Osteoblast (primary cell): ENCODE measurements at places on chromosomes 1 and 21. TPM values are rescaled to one million over a fixed set of nuclear protein-coding genes. Genes with fewer than 3 reads are reported as not detected.
A peak's percentile ranks its signal among the peaks of the same experiment; 100 is the strongest.

DNA sequence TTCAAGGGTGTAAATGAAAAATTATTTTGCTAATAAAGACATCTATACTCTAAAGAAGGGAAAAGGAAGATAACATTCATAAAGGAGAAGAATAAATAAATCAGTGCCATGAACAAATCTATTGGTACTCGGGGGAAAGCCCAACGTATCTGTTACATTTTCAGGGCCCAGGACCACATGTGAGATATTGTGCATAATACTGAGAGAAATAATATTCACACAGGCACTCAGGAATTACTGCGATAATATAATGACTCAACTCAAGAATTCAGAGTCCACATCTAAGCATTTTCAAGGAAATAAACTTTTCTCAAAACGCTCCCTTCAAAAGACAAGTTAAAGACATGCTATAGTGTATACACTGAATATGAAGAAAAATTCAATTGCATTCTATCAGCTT is 108.8 kb downstream of the SMYD2 start:
- DNase-seq: peak; percentile 29

DNA sequence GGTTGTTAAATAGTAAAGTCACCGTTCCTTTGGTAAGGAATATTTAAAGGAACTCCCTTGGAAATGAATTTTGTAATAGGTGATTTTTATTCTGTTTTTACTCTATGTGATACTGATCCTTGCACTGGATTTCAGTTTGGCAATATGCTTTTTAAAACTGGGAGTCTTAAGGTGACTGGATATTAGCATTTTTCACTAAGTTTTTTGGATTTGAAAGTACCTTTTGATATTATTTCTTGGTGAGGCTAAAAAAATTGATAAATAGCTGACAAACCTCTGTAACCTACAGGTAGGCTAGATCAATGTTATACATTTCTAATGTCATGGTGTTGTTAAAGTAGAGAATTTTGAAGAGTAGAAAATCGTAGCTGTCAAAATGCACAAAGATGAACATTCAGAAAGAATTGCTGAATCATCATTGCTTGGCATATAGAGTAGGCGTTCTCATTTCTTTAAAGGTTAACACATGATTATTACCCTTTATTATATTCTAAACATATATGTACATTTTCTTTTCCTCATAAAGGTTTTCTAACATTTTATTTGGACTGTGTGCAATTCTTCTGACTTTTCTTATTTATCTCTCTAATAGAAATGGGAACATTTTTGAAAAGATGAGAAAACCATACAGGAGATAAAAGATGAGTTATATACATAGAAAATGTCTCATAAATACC is 1.5 kb upstream of the DNAJB4 start:
- no peak for DNase-seq

- peak; percentile 25 for DNase-seq
These were observed 40.3 kb downstream of the XPR1 start for GRCh38 chr1:180672105-180672504.

- DNase-seq: peak; percentile 99
These were observed 2.0 kb upstream of the EFNA4 start for GRCh38 chr1:155061381-155062150.

GRCh38 chr1:89354205-89354604 is 9.7 kb upstream of the GBP6 start:
- DNase-seq: no peak

GRCh38 chr1:68201546-68202238 is 30.6 kb downstream of the WLS start:
- DNase-seq: no peak

GRCh38 chr1:153598309-153599172 is 14.4 kb downstream of the S100A16 start:
- DNase-seq: peak; percentile 91

- no peak for DNase-seq
These were observed 38.2 kb upstream of the PLA2G2C start for GRCh38 chr1:20224546-20224945.

GRCh38 chr1:164735315-164736052 is 176.5 kb downstream of the PBX1 start:
- DNase-seq: no peak

DNA sequence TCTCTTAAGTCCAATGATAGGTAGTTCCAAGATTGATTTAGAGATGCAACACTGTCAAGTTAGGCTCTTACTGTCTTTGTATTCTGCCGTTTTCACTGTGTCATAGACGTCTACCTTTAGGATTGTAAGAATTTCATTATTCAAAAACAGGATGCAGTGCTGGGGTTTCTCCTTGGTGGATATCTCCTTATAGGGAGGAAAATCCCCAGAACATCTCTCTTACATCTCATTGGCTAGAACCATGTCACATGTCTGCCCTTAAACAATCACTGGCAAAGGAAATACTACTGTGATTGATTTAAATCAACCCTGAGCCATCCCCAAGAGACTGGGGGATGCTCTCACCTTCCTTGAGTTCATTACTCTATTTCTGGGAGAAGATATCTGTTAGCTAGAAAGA is 10.9 kb upstream of the FUBP1 start:
- no peak for DNase-seq

DNA sequence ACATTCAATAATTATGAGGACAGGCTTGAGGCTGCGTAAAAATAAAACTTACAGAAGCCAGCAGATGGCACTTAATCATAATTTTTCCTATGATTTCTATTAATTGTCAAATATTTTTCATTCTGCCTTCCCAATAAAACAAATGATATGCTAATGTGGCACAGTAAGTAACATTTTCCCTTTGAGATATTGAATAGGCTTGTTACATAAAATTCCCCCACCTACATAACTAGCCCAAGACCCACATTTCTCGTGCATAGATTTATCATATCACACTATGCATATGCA is 55.4 kb upstream of the PTGFRN start:
- no peak for DNase-seq

DNA sequence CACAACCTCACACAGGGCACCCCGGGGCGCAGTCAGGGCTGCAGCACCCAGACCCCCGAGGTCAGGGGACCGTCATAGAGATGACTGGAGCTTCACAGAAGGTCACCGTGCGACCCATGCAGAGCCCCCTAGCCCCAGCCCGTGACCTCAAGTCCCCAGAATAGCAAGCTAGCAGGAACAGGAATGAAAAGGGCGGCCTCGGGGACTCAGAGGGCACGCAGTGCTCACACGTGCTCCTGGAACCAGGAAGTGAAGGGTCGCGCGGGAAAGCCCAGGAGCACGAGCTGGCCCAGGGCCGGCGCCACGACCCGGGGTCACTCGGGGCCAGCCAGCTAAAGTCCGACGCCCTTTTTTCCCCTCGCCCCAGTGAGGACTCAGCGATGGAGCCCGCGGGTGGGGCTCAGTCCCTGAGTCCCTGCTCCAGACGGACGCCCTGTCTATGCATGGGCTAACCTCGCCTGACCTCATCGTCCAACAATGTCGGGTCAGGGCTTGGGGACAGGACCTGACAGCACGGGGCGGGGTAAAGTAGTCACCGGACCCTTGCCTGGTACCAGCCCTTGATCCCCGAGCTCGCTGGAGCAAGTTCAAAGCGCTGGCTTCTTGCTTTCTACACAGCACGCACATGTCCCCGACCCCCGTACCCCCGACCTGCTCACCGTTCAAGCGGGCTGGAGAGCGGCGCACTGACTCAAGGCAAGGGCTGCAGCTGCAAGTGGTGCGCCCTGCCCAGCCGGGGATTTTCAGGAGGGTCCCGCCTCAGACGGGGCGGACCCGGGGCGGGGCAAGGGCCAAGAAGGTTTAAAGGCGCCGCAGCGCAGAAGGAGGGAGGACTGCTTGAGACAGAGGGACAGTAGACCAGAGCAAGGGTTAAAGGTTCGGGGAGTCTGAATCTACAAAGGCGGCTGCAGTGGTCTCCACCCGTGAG is at the start of gene TAGLN2:
Gene TAGLN2 (minus strand): TSS at position 717 of the 928 bp plus-strand sequence. CDS start 4,998 bp downstream, outside the sequence.
- peak; percentile 100 for DNase-seq

DNA sequence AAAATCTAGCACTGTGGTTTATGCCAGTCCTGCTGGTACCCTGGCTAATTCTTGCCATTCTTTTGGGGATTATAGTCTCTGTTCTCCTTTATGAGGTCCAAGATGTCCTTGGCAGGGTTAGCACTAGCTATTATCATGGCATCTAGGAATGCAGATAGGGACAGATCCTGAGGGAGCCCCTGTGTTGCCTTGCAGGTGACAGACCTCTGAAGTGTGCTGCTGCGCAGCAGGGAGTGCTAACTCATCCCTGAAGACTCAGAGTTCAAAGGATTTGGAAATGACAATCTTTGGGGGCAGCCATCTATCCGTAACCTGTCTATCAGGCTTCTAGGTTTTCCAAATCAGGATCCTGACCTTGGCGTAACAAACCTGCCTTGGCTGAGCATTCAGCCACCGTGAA is 16.3 kb downstream of the ZFYVE9 start:
- DNase-seq: no peak

DNA sequence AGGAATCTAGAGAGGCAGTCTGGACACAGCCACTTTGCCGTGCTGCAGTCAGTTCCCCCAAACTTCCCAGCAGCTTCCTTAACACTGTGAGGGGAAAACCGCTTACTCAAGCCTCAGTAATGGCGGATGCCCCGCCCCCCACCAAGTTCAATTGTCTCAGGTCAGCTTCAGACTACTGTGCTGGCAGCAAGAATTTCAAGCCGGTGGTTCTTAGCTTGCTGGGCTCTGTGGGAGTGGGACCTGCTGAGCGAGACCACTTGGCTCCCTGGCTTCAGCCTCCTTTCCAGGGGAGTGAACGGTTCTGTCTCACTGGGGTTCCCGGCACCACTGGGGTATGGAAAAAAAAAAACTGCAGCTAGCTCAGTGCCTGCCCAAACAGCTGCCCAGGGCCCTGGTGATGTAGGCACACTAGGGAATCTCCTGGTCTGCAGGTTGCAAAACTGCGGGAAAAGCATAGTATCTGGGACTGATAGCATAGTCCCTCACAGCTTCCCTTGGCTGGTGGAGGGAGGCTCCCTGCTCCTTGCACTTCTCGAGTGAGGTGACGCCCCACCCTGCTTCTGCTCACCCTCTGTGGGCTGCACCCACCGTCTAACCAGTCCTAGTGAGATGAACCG is 23.7 kb upstream of the HFM1 start:
- DNase-seq: no peak

GRCh38 chr1:65422241-65423203 is 2.1 kb downstream of the LEPR start:
- DNase-seq: peak; percentile 80

- no peak for DNase-seq
These were observed 2.7 kb downstream of the HUNK start for GRCh38 chr21:31875496-31876015.

DNA sequence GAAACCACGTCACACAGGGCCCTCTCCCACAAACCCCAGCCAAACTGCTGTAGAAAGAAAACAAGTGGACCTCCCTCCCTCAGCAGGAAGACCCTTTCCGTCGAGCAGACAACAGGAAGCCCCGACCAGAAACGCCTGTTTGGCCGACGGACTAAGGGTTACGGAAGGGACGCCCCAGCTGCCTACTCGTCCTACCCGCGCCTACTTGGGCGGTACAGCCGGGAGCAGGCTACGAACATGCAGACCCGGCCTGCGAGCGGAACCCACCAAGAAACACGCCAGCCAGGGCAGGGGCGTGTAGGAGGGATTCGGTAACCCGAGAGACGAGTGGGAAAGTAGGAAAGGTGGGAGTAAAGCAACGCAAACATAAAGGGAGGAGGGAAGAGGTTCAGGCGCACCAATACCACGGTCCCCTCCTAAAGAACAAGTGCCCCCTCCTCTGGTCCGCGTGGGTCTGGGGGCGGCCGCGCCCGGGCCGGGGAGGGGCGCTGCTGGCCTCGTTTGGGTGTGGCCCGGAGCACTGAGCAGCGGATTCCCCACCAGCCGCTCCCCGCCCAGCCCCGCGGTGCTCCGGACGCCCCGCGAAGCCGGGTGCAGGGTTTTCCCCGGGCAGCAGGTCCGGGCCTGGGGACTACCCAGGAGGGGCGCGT is 450 bp downstream of the S100A10 start:
- no peak for DNase-seq

DNA sequence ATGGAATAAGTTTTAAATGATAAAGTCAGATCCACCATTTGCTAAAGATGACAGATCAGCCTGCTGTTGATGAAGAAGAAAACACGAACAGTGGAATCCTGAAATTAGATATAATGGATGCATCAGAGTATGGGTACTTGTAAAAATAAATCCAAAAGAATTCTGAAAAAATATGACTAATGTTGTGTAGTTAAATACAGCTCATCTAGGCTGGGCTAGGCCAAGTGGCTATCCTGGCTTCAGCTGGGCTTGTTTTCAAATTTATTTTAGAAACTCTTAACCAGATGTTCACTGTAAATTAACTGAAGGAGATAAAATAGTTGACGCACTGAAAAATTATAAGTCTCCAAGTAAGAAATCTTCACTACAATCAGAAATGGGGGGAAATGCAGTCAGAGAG is 7.4 kb upstream of the RGS2 start:
- DNase-seq: no peak

GRCh38 chr1:183697814-183698590 is 44.9 kb upstream of the APOBEC4 start:
- DNase-seq: no peak

GRCh38 chr1:170146720-170147263 is 1.0 kb downstream of the NTMT2 start:
- DNase-seq: no peak

DNA sequence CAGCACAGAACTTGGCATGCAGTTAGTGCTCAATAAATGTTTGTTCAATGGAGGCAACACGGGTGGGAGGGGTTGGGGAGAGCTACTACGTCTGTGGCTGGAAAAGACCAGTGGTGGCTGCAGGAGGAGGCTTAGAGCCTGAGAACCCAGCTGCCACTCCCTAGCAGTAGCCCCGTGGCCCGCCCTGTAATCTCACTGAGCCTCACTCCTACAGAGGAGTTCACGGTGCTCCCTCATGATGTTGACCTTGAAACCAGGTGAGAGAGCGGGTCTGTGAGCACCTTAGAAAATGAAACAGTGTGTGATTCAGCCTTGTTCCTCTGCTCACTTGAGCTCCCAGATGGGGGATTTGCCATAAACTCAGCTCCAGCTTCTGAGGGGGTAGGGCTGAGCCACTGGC is 299.6 kb downstream of the NPHP4 start:
- DNase-seq: no peak

- DNase-seq: no peak
These were observed 20.6 kb downstream of the TESK2 start for GRCh38 chr1:45470306-45470798.

DNA sequence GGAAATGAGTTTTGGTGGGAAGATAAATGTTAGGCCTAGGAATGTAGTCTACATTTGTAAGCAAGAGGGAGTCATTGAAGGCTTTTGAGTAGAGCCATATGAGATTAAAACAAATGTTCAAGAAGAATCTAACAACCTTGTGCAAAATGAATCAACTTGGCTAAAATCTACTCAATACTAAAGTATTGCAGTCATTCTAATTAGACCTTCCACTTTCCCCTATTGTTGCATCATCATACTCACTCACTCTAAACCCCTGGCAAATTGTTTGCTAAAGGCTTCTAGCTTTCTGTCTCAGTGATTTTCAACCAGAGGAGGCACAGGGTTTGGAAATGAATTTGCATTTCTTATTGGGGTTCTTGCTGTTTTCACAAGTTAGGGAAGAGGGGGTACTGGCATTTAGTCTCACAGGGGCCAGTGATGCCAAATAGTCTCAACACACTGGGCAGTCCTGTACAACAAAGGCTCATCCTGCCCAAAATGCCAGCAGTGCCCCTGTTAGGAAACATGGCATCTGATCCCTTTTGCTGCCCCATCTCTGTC is 85.3 kb downstream of the SEC16B start:
- no peak for DNase-seq

Gene HSPB7
- total RNA-seq: 4.1 and 6.9 TPM in 2 replicates

Gene RAD54L
- total RNA-seq: 0.59 and 1.4 TPM in 2 replicates

Gene MCM3AP
- 63.6 and 64.8 TPM in 2 replicates for total RNA-seq

Gene PROK1
- total RNA-seq: not detected in 2 replicates

Gene HMCN1
- total RNA-seq: 178 and 269 TPM in 2 replicates

Gene ORC1
- total RNA-seq: 0.72 and 1.2 TPM in 2 replicates

Gene C1orf87
- not detected in 2 replicates for total RNA-seq

Gene KDF1
- total RNA-seq: not detected in 2 replicates

Gene B3GALT2
- 2.1 and 2.2 TPM in 2 replicates for total RNA-seq

Gene IER5
- 16.2 and 17.4 TPM in 2 replicates for total RNA-seq

Gene SLFNL1
- total RNA-seq: 0.59 and 0.72 TPM in 2 replicates

Gene DISC1
- 10.3 and 11.9 TPM in 2 replicates for total RNA-seq
